T-helper 9 cell (primary cell): ENCODE measurements at places on chromosomes 16 and 17.

DNA sequence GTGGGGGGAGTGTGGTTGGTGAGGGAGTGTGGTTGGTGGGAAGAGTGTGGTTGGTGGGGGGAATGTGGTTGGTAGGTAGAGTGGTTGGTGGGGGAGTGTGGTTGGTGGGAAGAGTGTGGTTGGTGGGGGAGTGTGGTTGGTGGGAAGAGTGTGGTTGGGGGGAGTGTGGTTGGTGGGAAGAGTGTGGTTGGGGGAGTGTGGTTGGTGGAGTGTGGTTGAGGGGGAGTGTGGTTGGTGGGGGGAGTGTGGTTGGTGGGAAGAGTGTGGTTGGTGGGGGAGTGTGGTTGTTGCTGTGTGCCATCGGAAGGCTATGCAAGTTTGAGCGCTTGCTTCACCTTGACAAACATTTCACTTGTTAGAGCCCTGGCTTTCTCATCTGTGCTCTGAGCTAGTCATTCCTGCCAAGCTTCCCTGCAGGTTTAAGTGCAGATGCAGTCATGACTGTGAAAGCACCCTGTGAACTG, 20.1 kb downstream of the MINK1 start:
- peak; percentile 5 for DNase-seq

- no peak for DNase-seq
Observed at GRCh38 chr17:14748036-14748710, 447.3 kb downstream of the HS3ST3B1 start.

GRCh38 chr16:83814659-83814985, 6.8 kb downstream of the HSBP1 start:
- DNase-seq: no peak

- DNase-seq: no peak
Observed at GRCh38 chr16:17885659-17886207, 415.0 kb upstream of the XYLT1 start.

GRCh38 chr17:79392598-79392997, 218.3 kb downstream of the RBFOX3 start:
- DNase-seq: no peak

GRCh38 chr17:44794851-44795413, 35.2 kb downstream of the GJC1 start:
- DNase-seq: no peak

GRCh38 chr16:11413907-11414595, 68.8 kb downstream of the RMI2 start:
- no peak for DNase-seq

- no peak for DNase-seq
Observed at GRCh38 chr16:14501331-14502255, 128.5 kb downstream of the PARN start.

- DNase-seq: no peak
Observed at GRCh38 chr16:53220585-53220984, 165.8 kb downstream of the CHD9 start.

DNA sequence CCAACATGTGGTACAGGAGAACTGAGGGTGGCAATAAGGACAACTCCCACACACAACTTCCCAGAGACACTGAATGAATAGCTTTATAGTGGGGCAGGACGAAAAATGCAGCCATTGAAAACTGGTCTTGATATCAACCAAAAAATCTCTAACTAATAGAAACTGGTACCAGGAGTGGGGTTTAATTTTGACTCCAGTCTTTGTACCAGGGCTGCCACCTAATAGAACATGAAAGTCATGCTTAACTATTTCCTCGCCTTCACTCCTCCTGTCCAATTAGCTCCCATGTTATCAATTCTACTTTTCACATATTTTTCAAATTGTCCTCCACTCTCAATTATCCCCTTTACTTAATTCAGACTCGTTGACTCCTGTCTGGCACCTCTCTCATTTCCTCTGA, 192.0 kb upstream of the ERCC4 start:
- DNase-seq: no peak

GRCh38 chr16:4682616-4683254, 10.6 kb upstream of the NUDT16L1 start:
- DNase-seq: no peak

GRCh38 chr17:20908313-20909267, 134.2 kb downstream of the USP22 start:
- DNase-seq: peak; percentile 53

DNA sequence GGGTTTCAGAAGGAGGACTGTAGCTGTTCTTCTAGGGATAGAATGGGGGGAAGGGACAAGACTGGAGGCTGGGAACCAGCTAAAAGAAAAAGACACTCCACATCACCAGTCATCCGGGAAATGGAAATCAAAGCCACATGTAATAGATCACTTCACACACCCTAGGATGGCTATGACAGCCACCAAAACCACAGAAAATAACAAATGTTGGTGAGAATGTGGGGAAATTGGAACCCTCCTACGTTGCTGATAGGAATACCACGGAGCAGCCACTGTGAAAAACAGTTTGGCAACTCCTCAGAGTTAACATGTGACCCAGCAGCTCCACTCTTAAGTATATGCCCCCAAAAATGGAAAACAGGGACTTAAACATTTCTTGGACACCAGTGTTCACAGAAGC, 2.3 kb downstream of the TLE7 start:
- DNase-seq: no peak

GRCh38 chr17:30450125-30451027, 26.8 kb upstream of the GOSR1 start:
- no peak for DNase-seq

GRCh38 chr17:36722121-36722902, 120.9 kb downstream of the MRM1 start:
- peak; percentile 54 for DNase-seq

- DNase-seq: no peak
Observed at GRCh38 chr16:71205482-71206131, 24.9 kb downstream of the HYDIN start.

DNA sequence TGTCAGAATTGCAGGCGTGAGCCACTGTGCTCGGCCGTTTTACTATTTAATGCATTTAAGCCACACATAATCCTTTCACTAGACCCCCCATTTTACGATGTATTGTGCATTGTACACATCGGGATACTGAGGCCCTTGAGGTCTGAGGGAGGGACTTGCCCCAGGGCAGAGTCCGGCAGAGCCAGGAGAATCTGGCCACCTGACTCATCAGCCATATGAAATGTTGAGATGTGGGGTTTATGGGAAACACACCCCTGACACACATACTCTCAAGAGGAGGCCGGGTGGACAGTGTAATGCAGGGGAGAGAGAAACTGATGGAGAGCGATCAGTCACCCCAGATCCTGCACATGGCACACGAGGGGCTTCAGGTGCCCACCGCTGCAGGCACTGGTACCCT, 196.6 kb downstream of the ZNF423 start:
- DNase-seq: no peak

- DNase-seq: no peak
Observed at GRCh38 chr17:48514477-48514876, 16.3 kb downstream of the HOXB1 start.

DNA sequence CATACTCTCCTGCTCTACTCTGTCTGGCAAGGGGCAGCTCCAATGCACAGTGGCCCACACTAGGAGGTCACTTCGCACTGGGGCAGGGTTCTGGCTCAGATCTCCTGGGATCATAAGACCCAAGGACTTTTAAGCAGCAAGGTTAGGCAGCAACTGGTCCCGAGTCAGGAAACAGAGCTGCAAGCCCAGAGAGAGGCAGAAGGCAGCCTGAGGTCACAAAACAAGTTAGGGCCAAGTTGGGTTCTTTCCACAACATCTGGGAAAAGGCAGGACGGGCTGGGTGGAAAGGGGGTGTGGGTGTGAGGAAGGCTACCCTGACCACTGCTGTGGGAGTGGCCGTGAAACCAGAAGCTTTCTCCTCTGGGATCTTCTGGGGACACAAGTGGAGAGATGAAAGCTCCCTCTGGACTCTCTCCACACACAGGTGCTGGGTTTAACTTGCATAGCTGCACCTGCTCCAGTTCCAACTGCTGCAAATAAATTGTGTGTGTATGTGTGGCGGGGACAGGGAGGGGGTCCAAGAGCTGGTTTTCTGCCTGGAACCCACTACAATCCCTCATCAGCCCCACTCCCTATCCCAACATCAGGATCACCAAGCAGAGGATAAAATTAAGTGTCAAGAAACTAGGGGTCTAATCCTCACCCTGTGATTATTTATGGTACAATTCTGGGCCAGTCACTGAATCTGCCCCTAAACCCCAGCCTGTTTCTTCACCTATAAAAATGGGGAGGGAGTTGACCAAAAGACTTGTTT, 8.0 kb upstream of the TSPOAP1 start:
- DNase-seq: no peak
